Activated CD4-positive, alpha-beta T cell treated with anti-CD3 and anti-CD28 coated beads, Interleukin-2, amount 50 U/mL, for 16 hours (primary cell): ENCODE measurements at places on chromosomes 5 and 9.

GRCh38 chr5:34657988-34658387, 1.9 kb downstream of the RAI14 start:
- DNase-seq: no peak

DNA sequence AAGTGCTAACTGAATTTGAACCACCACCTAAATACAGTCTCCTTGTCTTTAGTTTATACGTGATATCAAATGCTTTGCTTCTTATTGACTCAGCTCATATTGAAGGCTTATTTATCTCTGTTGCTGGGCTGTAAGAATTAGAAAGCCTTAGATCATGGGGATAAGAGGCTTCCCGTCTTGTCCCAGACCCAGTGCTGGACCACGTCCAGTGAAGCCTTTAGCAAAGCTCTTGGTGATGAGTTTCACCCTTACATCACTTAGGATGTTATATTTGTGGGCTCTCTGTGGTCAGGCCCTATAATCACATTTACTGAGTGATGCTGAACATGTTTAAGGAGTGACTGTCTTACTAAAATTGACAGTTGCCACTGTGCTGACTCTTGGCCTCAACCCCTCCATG, 11.2 kb downstream of the FAM240B start:
- no peak for DNase-seq

- no peak for DNase-seq
Measured at GRCh38 chr5:167895899-167896659, 395.4 kb upstream of the WWC1 start.

GRCh38 chr5:57804505-57804904, 321.9 kb upstream of the ACTBL2 start:
- DNase-seq: no peak

GRCh38 chr9:86598411-86599239, 244.4 kb upstream of the TUT7 start:
- DNase-seq: no peak

DNA sequence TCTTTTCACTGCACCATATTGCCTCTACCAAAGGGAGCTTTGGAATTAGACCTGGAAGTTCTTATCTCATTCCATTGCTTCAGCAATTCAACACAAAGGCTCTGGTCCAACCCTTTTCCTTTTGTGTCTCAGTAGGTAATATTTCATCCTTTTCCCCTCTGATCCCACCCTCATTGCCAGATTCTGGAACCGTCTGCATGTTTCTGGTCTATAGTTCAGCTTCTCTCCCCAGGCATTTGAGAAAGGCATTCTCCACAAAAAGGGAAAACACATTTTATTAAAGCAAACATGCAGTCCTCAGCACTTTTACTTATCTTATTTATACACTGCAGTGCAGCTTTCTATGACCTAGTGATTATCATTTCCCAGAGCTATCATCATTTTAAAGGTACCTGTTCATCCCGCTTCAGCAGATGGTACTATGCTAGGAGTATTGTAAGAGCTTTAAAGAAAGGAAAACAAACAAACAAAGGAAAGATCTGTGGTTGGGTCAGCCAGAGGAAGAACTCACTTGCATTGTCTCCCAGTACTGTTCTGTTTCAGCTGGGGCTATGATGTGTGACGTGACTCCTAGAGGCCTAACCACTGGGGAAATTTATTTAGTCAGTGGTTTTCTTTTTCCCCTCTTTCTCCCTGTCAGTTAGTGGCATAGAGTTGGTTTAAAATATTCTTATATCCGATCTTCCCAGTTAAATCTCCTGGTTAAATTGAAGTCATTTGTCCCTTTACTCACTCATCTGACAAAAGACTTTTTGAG, 269.2 kb downstream of the TMEM38B start:
- DNase-seq: no peak

DNA sequence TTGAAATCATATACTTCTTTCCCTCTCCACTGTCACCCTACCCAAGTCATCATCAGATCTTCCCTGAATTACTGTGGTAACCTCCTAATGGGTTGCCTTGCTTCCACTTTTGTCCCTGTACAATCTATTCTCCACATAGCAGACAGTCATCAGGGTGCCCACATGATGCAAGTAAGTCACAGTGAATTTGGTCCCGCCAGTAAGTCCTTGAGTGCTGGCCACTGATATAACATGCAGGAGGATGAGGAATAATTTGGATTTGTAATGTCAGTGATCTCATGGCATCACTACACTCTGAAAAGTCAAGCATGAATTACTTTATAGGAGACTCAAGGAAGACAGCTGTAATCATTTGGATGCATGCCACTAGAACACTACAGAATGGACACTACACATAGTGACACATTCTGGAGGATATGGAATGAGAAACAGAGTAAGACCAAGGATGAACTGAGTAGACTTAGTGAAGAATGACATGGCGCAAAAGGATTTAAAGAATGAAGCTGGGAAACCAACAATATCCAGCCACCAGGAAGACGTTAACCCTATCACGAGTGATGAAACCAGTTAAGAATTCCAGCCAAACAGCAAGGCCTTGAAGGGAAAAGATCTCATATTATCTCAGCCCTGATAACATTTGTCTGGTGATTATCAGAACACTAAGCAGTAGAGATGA, 28.6 kb downstream of the MARCHF3 start:
- no peak for DNase-seq

- no peak for DNase-seq
Measured at GRCh38 chr9:35828716-35829083, at the start of gene FAM221B. FAM221B (minus strand) TSS chr9:35828732; CDS start chr9:35826161, 2,571 bp downstream.

GRCh38 chr5:131505237-131505908, 129.7 kb downstream of the RAPGEF6 start:
- DNase-seq: no peak

GRCh38 chr9:115415450-115415849, 297.5 kb upstream of the TNC start:
- DNase-seq: no peak

- DNase-seq: no peak
Measured at GRCh38 chr9:133111808-133112662, 9.0 kb downstream of the RALGDS start.

DNA sequence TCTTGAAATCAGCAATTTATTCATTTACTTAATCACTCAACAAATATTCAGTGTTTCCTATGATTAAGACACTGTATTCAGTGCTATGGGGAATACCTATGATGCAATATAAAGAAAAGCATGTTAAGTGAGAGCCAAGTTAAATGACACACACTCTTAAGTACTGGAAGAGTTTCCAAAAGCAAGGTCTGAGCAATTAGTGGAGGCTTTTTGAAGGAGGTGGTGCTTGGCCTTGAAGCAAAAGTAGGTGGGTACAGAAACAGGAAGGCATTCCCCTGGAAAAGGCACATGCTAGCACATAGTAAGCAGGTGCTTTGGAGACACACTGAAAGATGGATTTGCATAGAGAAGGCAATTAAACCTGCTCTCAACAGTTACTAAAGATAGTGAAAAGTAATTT, 4.0 kb downstream of the TSLP start:
- no peak for DNase-seq

DNA sequence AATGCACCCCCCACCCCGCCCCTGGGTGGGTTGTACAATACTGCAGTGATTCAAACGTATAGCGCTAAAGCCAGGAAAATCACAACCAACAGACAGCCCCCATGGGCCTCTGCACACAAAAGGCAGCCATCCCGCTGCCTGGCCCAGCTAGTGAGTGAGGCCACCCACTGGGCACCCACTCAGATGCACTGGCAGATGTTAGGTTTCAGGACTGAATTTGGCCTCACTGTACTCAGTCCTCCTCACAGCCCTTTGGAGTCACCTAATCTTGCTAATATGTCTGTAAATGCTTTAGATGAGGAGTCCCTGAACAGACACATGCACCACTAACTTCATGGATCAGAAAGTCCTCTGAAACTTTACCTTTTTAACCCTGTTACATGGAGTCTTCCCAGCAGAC, 87.7 kb downstream of the FSTL4 start:
- no peak for DNase-seq

DNA sequence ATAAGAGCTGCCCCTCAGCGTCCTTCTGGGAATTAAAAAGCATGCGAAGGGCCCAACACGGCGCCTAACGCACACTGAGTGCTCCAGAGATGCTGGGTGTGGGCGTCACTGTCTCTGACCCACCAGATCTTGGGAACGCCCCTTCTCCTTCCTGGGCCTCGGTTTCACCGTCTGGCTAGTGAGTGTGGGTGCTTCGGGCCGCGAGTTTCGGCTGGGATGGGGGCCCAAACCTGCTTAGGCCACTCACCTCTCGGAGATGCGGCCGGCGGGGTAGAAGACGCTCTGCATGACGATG, 3.7 kb downstream of the PIP5KL1 start:
- no peak for DNase-seq

GRCh38 chr5:150516011-150516410, 8.1 kb downstream of the NDST1 start:
- no peak for DNase-seq

DNA sequence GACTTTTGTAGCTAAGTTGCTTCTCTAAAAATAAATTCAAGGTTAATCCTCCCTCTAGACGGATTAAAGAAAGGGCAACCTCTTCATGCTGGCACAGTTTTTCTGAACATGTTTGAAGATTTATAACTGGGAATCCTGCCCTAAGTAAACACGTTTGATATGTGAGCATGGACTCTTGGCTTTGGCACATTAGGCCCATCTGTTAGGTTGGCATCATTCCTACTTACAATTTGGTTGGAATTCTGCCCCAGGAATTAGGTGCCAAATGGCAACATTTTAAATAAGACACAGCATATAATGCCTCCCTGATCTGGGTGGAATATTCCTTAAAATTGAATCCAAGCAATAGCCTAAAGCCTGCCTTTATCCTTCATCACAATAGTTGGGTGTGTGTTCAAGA, 372.3 kb upstream of the CDH18 start:
- no peak for DNase-seq

DNA sequence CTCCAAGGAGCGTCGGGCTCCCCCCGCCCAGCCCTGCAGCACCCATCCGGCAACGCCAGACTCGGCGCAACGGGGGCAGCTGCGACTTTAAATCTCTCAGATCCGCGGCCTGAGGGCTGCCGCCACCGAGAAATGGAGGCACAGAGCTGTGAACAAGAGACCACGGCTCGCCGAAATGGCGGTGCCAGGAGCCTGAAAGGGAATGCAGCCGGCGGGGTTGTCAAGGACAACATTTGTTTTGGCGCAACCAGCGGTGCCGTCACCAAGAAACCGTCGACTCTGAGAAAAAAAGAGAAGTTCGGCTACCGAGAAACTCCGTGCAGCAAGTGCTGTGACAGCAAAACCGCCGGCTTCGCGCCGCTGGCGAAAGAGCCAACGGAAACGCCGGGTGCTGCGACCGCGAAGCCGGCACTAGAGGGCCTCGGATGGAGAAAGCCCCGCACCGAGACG, 2.1 kb upstream of the ANXA2R start:
- DNase-seq: peak; percentile 90

- DNase-seq: no peak
Measured at GRCh38 chr9:110115341-110115820, 92.6 kb downstream of the C9orf152 start.

DNA sequence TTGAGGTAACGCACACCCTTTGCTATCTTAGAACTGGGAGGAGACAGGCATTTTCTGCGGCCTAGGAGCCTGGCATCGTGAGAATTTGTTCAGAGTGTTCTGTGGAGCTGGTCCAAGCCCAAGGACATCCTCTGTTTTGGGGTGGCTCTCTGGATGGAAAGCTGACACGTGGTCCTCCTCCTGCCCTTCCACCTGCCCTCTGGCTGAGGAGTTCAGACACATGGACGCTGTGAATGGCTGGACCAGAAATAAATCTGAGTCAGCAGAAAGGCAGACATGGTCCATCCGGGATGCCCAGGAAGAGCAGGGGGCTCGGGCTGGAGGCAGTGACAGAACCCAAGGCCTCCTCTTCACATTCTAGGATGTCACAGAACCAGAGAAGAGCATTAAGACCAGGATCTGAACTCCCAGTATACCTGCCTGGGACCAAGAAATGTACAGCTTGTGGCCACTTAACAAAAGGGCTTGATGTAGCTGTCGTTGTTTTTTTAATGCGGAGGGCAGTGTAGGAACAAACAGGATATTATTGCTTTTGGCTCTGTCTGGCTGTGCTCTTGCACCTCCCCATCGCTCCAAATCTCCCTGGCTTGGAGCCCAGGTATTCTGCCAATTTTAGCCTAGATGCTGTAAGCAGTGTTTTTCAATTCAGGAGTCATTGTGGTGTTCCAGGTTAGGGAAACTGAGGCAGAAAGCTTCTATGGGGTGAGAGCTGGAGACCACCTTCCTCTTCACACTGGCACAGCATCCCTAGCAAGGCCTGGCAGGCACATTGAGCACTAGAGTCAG, 2.4 kb downstream of the CKMT2 start:
- no peak for DNase-seq

DNA sequence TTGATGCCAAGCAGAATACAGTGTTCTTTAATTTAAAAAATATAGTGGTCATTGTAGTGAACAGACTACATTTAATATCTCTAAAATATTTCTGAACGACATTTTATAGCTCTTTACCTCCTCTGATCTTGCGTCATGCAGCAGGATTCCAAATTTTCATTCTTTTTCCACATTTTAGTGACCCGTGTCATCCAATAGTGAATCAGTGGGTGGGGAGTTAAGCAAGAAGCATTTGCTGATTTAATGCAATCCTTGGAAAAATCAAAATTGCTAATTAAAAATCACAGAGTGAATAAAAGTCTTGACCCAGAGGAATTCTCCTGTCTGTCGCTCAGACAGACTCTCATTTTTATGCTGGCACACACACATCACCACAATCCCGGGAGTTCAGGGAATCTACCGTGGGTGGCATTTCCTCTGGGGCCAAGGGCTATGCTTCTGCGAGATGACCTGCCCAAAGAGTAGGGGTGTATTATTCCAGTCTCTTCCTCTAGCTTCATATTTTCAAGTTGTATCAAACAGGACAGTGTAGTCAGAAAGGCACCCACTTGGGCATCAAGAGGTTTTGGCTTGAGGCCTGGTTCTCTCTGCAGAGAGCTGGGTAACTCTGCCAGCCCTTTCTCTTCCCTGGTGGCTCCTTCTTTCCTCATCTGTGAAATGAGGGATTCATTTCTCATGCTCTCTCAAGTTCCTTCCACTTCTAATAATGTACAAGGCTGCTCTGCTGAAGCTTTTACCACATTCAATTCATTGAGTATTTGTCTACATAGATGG, 24.8 kb upstream of the OTP start:
- no peak for DNase-seq

DNA sequence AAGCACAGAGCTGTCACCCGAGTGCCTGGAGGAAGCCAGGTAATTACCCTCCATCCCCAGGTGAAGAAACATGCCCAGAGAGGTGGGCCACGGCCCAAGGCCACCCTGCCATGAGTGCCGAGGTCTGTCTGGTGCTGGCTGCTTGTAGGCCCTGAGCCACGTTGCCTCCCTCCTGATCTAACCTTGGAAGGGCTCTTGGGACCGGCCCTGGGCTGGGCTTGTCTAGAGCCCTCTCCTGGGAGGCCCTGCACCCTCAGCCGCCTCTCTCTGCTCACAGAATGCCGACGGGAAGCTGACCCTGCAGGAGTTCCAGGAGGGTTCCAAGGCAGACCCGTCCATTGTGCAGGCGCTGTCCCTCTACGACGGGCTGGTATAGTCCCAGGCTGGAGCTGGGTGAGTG, 39.4 kb upstream of the HMCN2 start:
- DNase-seq: no peak

DNA sequence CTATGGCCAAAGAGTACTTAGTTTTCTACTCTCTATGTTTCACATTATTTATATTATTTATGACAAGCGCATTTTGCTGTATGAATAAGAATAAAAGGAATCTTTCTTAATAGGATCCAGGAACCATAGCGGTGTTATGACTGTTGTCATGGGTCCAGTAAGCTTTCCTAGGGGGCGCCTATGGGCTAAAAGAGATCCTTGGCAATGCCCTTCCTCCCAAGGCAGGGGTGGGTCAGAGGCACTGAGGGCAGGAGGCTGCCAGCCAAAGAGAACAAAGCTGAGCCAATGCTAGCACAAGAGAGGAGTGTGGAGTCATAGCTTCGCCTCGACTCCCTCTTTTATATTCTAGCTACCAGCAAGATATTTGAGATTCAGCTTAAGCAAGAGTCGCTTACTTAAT, 98.4 kb upstream of the GNAQ start:
- DNase-seq: no peak
